ENCODE measurements at places on chromosomes 6 and 20.

GRCh38 chr6:84606860-84607259, 157.5 kb downstream of the TBX18 start:
- no peak for DNase-seq

DNA sequence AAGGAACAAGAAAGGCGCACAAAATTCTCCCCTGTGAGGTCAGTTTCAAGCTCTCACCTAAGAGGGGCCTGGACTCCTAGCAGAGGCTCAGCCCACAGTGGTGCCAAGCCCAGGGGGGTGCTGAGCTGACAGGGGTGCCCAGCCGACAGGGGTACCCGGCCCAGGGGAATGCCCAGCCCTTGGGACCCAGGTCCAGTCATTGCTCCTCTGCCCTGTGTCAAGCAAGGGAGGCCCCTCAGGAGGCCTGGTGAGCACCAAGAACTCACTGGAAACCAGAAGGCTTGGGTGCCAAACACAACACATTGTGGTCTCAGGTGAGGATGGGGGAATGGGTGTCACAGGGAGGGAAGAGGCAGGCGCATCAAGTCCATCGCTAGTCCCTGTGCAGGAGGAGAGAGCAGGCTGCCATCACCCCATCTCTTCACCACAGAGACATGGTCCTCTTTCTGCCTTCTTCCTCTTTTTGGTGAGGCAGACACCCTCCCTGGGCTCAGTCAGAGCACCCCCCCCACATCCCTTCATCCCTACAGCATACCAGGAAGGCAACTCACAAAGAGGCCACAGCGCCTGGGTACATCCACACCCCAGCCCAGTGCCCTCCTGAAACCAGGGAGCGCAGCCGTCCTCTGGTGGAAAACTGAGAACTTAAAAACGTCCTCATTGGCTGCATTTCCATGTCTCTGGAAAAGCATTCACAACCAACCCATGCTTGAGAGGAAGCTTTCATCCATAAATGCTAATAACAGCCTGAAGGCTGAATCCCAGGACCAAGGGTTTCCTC, 111.3 kb downstream of the BANF2 start:
- no peak for DNase-seq

- DNase-seq: no peak
Observed at GRCh38 chr6:124671324-124671723, 290.9 kb upstream of the RNF217 start.

- DNase-seq: no peak
Observed at GRCh38 chr20:58839474-58839874, 11.2 kb downstream of the GNAS-AS1 start.

- no peak for DNase-seq
Observed at GRCh38 chr20:4625687-4626086, 96.0 kb upstream of the PRND start.

DNA sequence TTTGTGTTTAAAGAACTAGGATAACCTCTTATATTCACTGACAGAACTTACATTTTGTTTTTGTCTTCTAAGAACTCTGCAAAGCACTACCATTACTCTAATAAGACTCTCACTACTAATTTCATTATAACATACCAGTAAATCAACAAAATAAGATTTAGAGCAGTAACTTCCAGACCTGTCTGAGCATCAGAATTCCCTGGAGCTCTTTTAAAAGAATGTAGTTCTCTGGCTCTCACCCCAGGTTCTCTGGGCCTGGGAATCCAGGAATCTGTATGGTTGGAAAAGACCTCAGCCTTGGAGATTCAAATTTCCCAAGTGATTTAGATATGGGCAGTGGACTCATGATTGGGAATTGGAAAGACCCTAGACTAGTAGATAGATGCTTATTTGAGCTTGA, 89.4 kb downstream of the JAG1 start:
- DNase-seq: no peak

DNA sequence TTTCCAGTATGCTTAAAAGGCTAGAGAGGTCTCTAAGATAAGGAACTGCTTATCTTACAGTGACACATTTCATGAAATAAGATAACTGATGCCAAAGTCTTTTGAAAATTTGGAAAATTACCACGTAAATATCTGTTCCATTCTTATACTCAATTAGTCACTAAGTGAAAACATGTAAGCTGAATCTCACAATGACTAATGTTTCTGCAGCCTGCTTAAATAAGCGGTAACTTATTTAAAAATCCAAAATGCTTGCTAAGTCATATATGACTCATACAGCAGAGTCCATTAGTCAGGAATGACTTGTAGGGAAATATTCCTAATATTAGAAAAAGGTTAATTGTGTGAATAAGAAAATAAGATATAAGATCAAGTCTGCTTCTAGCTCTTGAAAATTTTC, 27.8 kb upstream of the LGSN start:
- DNase-seq: peak; percentile 82

- no peak for DNase-seq
Observed at GRCh38 chr6:100482698-100483097, 18.0 kb upstream of the SIM1 start.

GRCh38 chr6:151733680-151734320, 73.7 kb upstream of the ESR1 start:
- DNase-seq: no peak

GRCh38 chr6:8057263-8057662, 6.9 kb downstream of the BLOC1S5 start:
- no peak for DNase-seq

GRCh38 chr6:89986650-89987074, 92.4 kb downstream of the GJA10 start:
- peak; percentile 48 for DNase-seq

GRCh38 chr6:149140137-149140909, 177.2 kb upstream of the TAB2 start:
- DNase-seq: no peak

DNA sequence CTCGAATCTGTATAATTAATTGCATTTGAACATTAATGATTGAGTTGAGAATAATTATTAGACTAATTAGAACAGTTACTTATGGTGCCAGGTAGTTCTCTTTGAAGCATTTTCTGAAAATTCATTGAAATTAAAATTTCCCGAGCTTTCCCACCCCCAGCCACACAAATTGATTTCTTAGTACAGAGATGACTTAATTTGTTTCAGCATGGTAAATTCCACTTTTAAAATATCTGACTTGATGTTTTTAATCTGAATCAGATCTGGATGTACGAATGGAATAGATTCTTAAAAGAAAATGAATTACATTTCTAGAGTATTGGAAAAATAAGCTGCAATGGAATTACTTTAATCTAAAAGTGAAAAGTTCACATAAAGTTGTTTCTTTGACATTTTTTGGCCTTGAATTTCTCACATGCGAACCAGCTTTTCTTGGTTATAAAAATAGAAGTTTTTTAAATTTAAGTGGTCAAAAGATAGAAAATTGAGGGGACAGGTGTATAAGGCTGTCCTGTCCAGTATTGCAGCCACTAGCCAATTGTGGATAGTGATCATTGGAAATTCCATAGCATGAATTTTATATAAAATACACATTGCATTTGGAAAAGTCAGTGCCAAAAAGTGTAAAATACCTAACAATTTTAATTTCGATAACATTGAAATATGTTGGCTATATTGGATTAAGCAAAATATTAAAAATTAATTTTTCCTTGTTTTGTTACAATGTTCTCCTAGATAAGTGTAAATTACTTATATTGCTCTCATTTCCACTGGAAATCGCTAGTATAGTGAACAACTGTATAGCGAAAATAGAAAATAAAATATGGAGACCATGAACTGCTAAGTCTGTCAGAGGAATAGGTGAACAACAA, 102.9 kb downstream of the OR2B2 start:
- no peak for DNase-seq

DNA sequence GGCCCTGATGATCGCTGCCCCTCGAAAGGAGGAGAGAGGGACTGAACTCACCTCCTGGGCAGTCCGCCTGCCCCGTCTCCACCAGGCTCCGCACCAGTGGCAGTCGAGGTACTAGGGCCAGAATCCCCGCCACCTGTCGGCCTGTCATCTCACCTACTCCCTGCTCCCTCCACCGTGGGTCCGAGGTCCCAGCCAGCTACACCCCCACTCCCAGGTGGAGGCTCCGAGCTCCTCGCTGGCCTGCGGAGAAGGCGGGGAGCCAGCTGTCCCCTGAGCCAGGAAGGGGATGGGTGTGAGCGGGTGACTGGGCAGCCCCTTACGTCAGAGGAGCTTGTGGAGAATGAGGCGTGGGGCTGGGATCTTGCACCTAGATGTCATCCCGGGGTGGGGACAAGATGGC, 1066.5 kb upstream of the MANEA start:
- DNase-seq: no peak

DNA sequence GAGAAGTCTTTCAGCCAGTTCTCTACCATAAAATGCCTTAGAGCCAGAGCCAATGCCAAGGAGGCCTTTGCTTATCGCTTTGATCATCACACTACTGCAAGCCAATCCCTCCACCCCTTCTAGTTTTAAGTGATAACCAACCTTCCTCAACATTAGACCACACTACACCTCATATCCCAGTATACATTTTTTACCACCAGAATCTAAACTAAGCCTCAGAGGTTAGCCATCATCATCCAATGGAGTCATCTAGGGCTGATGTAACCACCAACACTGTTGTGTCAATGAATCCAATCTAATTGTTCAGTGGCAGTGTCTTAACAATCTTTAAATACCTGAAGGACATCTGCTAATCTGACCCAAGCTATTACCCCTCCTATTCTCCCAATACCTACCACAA, 6.4 kb downstream of the ZUP1 start:
- no peak for DNase-seq

DNA sequence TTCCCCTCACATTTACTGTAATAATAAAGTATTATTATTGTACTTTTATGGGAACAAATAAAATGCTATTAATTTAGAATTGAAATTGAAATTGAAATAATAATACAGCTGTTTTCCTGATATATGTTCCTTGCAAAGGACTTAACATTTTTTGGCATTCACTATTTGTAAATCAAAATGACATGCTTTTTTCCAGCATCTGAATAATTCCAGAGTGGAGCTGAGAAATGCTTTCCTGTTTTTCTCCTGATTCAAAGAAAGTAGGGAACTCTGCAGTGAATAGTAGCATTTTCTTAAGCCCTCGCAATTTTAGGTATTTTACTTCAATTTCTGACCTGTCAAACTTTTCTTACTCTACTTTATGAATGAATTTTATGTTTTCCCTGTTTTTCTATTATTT, 72.1 kb downstream of the PHACTR2 start:
- DNase-seq: no peak

- DNase-seq: peak; percentile 87
Observed at GRCh38 chr6:89610149-89610642, 28.4 kb downstream of the LYRM2 start.

GRCh38 chr20:57743450-57744095, 33.8 kb upstream of the PMEPA1 start:
- DNase-seq: no peak

- no peak for DNase-seq
Observed at GRCh38 chr20:54601831-54602515, 126.6 kb downstream of the DOK5 start.

GRCh38 chr6:33620856-33621710, at the start of gene ITPR3:
ITPR3 (plus strand) TSS chr6:33621322; CDS start chr6:33621603, 281 bp downstream.
- DNase-seq: peak; percentile 41

- peak; percentile 88 for DNase-seq
Observed at GRCh38 chr6:119355157-119355556, 5.6 kb upstream of the MAN1A1 start.

DNA sequence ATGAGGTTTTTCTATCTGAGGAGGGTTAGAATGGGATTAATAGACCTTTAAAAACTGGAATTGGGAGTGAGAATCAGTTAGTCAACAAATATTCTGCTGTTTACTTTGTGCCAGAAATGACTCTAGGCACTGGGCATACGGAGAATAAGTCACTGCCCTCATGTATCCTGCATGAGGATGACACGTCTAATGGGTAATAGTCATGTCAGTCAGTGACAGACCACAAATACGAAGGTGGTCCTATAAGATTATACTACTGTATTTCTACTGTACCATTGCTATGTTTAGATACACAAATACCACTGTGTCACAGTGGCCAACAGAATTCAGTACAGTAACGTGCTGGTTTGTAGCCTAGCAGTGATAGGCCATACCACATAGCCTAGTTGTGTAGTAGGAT, 30.7 kb downstream of the ZFAND3 start:
- no peak for DNase-seq

DNA sequence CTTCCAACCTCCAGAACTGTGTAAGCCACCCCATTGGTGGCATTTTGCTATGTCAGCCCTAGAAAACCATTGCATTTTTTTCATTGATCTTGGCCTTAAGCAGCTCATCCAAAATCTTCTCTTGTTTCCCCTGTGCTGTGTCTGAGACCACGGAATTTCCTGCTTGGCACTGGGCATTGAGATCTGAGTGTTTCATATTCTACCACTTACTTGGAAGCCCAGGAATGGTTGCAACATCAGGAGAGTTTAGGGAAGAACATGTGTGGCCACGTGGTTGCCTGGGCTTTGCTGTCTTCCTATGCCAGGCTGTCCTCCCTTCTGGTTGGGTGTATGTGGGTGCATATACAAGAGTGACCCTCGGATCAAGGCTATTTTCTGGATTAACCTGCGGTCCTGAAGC, 139.3 kb upstream of the PMEPA1 start:
- DNase-seq: no peak

DNA sequence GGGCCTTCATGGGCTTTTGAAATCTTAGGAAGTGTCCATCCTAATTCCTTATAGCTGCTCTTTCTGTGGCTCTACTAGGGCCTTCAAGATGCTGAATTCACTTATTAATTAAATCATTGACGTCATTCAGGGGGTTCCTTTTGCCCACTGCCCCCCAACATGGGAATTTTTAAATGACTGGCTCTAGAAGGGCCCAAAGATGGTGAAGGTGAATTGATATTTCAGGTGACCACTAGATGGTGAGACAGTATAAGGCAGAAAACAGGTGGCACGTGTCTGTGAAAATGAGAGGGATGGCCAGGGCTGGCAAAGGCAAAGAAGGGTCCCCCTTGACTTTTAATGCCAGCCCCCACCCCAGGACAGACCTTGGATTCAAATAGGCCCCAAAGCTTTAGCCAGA, 11.8 kb downstream of the GNAS start:
- no peak for DNase-seq

- DNase-seq: peak; percentile 13
Observed at GRCh38 chr20:33211817-33212424, 5.2 kb upstream of the BPIFA3 start.

- no peak for DNase-seq
Observed at GRCh38 chr6:52927451-52927850, 18.0 kb upstream of the GSTA3 start.

- DNase-seq: no peak
Observed at GRCh38 chr20:62216636-62217566, 3.2 kb downstream of the HRH3 start.

- no peak for DNase-seq
Observed at GRCh38 chr6:134347885-134348805, 30.2 kb upstream of the SGK1 start.

DNA sequence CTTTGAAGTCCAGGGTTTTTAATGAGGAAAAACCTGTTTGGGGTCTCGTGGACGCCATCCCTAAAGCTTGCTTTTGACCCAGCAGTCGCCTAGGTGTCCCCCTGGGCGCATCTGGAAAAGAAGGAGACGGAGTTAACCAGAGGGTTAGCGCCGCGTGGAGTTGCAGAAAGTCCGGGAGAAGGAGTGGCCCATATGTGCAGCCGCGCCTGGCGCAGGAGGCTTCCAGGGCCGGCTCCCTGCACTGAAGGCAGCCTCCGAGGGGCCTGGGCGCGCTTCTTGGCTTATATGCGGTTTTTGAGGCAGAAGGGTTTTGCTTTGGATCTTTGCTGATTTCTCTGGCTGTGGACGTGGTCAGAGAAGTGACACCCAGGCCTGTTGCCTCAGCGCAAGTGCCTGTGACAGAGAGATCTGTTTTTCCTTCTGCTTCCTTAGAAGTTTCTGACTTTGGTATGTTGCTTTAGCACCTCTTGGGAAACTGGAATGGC, 987 bp downstream of the TMEM181 start:
- DNase-seq: peak; percentile 31

GRCh38 chr6:34036357-34037069, 109.4 kb downstream of the GRM4 start:
- no peak for DNase-seq

GRCh38 chr6:76861403-76861802, 601.9 kb downstream of the HTR1B start:
- DNase-seq: no peak

All from suppressor macrophage treated with lipopolysaccharide for 4 hours (primary cell).